Stimulated activated CD8-positive, alpha-beta memory T cell treated with anti-CD3 and anti-CD28 coated beads, Interleukin-4, amount 100 ng/mL, for 48 hours (primary cell): ENCODE measurements at places on chromosomes 7 and 10.

GRCh38 chr10:71933651-71934050 lies 30.5 kb upstream of the CHST3 start:
- peak; percentile 71 for DNase-seq

DNA sequence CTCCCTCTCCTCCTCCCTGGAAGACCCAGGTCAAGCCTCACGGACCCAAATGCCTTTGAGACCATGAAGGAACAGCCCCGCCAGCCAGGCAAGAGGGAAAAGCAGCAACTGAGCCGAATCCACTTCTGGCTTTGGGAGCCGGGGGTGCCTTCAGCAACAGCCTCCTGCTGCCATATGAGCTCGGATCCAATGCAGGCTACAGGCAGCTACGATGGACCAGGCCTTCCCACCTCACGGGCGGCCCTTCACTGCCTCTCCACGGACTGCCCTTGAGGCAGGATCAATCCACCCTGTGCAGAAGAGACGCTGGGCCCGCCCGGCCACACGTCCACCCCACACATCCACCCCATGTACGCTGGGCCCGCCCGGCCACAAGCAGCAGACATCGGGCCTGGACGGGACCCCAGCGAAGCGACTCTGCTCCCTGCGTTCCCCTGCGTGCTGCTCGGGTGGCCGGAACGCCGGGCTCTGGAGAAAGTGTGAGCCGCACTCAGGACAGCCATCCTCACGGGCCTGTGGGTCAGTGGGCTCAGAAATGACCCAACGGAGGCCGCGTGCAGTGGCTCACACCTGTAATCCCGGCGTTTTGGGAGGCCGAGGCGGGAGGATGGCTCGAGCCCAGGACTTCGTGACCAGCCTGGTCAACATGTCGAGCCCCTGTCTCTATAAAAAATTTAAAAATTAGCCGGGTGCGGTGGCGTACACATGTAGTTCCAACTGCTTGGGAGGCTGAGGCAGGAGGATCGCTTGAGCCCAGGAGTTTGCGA lies 82.0 kb downstream of the FOXL3 start:
- DNase-seq = no peak

DNA sequence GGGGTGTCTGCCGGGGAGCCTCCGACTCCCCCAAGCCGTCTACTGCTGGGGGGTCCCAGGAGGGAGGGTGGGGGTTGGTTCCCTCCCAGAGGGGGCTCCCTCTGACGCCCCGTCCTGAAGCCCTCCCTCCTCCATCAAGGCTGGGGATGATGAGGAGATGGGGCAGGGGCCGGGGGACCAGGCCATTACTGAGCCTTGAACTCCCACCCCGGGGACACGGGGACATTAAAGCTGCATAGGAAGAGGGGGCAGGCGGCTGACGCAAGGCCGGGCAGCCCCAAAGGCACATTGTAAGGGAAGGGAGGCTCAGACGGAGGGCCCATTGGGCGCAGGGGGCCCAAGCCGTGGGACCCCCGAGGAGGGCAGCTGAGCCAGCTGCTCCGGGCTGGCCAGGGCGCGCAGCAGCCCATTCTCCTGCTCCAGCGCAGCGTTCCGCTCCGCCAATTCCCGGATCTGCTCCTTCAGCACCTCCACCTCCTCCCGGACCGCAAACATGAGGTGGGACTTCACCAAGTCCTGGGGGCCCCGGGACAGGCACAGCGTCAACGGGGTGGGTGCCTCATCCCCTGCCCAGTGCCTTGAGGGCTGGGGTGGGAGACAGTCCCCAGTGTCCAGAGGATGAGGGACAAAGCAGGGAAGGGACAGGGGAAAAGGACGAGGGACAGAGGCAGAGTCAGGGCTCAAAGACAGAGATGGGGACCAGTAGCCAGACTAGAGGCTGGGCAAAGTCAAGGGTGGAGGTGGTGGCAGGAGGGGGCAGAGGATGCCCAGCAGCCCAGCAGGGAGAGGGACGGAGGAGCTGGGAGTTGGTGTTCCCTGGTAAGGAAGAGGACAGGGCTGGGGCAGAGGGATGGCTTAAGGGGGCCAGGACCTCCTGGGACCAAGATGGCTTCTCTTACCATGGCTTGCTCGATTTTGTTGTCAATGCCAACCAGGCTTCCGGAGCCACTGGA lies 2.9 kb upstream of the SPACDR start:
- DNase-seq = no peak

DNA sequence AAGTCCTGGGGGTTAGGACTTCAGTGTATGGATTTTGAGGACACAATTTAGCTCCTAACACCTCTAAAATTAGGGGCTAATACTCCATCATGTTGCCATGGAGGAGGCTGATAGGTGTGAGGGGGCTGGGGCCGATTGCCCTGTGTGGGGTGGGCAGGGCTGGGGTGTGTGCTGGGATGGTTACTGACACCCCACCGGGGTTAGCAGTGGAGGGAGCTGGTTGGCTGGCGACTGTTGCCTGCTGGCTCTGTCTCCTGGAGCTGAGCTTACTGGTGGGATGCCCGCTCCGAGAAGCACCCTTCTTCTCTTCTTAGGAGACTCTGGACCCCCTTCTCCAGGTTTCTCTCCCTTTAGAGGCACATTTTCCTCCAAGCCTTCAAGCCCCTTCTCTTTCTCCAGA lies 22.2 kb upstream of the SH2D4B start:
- DNase-seq = no peak

- no peak for DNase-seq
Measured at GRCh38 chr7:159104188-159104920, 40.3 kb downstream of the VIPR2 start.
